ENCODE measurements at places on chromosomes 6 and 20. TPM values are rescaled to one million over a fixed set of nuclear protein-coding genes. Genes with fewer than 3 reads are reported as not detected.

The WFDC5 gene
- not detected for total RNA-seq

GRCh38 chr6:116564311-116564710 is 7.0 kb upstream of the RWDD1 start:
- DNase-seq: no peak

The AMD1 gene
- total RNA-seq: 29.7 TPM

DNA sequence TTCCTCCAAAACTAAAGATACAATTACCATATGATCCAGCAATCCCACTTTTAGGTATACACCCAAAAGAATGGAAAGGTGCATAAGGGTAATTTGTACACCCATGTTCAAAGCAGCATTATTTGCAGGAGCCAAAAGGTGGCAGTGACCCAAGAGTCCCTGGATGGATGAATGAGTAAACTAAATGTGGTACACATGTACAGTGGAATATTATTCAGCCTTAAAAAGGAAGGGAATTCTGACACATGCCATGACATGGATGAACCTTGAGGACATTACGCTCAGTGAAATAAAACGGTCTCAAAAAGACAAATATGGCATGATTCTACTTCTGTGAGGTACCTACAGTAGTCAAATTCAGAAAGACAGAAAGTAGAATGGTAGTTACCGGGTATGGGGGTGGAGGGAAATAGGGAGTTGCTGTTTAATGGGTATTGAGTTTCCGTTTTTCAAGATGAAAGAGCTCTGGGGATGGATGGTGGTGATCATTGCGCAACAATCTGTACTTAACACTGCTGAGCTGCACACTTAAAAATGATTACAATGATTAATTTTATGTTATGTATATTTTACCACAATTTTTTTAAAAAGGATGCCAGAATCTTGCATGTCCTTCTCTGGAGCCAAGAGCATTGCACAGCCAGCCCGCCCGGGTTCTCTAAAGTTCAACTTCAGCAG is 518.9 kb upstream of the JARID2 start:
- no peak for DNase-seq

DNA sequence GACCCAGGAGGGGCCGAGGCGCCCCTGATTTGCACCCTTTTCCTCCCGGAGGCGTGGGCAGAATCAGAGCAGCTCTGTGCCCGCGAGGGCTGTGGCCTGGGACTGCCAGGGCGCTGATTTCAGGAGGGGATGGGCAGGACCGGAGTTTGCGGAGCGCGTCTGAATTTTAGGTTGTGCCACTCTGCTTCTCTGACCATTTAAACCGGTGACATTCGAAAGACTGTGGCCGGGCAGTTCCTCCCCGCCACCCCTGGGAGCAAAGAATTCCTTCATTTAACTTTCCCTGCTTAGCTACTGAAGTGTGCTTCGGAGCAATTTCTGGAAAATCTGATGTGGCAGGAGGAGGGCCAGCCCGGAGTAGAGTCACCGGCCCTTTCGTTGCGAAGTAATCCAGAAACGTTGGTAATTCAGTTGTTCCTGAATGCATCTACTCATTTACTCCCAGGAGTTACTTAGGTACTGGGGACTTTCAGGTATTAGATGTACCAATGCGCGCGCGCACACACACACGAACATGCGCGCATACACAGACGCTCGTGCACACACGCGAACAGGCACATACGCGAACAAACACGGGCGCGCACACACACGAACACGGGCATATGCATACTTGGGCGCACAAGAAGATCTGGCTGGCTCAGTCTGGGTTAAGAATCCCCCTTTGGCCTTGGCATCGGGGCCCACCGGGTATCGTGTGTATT is 568 bp downstream of the CCDC170 start:
- DNase-seq: peak; percentile 32

The PPP1R18 gene
- total RNA-seq: 43.5 TPM

The PDE10A gene
- 5.4 TPM for total RNA-seq

- peak; percentile 9 for DNase-seq
Observed at GRCh38 chr6:155880900-155881299, 425.3 kb upstream of the NOX3 start.

DNA sequence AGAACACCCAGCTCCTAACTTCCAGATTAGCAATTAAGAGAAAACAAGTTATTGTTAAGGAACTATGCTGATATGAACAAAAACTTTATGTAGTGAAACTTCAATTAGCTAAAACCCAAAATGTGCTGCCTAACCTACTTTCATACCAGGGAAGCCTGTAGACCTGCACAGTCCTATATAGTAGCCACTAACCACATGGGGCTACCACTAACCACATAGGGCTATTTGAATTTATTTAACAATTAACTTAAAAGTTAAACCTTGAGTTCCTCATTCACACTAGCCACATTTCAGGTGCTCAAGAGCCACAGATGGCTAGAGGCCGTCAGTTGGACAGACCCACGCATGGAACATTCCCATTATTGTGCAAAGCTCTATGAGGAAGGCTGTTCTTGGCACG is 72.4 kb upstream of the LAMP5 start:
- DNase-seq: no peak

- DNase-seq: peak; percentile 87
Observed at GRCh38 chr6:80607811-80608391, 501.4 kb downstream of the BCKDHB start.

DNA sequence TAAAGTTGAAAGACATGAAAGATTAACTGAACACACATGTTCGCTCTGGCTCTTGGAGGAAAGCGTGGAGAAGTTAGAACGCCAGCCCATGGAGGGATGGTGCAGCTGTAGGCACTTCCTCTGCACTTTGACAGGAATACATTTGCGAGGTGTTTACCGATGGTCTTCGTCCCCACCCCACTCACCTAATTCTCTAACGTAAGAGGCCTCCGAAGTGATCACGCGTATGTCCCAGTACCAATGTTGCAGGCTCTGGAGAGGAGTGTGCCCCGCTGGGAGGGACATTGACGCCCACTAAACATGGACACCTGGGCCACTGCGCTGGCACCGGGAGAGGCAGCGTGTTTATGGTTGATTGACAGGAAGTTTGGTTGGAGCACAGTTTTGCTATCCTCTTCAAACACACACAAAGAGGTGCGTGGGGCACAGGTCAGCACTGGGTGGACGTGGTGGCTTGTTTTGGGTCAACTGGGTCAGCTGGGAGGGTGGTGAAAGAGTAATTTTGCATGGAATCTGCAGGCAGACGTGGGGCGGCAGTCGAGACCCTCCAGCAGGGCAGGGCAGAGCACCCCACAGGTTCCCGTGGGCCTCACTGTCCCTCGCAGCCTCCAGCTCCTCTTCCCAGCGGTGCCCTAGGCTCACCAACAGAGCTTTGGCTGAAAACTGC is 110.1 kb downstream of the DLL1 start:
- no peak for DNase-seq

The CLPSL2 gene
- total RNA-seq: not detected

GRCh38 chr20:49583669-49584417 is 15.9 kb upstream of the PTGIS start:
- peak; percentile 94 for DNase-seq

GRCh38 chr6:259316-259715 is 33.0 kb upstream of the DUSP22 start:
- no peak for DNase-seq

DNA sequence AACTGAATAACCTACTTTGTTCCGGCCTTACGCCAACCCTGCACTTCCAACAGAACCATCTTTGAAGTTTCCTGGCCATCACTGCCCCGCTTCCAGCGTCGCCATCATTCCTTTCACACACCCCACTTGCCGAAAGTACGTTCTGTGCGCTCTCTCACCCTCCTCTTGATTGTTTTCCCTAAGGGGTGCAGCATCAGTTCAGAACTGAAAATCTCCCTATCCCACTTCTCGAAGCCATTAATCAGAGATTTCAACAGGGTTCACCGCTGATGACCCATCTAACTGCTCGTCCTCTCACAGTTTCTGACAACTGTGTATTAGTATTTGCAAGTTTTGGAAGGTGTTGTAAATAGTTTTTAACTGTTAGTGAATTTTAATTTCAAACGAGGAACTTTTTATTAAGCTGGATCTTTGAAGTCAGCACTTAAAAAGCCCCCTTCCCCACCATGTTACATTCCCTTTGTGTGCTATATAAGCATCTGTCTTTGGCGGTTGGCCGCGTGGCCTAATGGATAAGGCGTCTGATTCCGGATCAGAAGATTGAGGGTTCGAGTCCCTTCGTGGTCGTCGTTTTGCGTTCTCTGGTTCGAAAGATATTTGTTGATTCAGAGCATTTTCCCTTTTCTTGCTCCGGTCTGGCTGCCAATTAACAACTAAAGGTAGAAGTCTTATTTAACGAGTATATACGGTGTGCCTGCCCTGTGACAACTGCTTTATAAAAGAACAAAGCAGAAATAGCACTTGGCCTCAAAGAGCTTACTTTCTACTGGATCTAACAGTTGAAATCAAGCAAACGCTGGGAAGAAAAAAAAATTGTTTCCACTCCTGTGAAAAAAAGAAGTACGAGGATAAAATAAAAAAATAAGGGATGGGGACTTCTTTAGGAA is 42.6 kb downstream of the TRIM27 start:
- peak; percentile 80 for DNase-seq

GRCh38 chr6:26249707-26249956 is 115.4 kb upstream of the BTN3A2 start:
- no peak for DNase-seq

The PXDC1 gene
- total RNA-seq: 16.1 TPM

GRCh38 chr20:43328697-43329096 is 129.0 kb upstream of the SRSF6 start:
- DNase-seq: no peak

GRCh38 chr20:62276439-62276838 is 26.4 kb upstream of the ADRM1 start:
- DNase-seq: no peak

The TMEM14C gene
- 141 TPM for total RNA-seq

DNA sequence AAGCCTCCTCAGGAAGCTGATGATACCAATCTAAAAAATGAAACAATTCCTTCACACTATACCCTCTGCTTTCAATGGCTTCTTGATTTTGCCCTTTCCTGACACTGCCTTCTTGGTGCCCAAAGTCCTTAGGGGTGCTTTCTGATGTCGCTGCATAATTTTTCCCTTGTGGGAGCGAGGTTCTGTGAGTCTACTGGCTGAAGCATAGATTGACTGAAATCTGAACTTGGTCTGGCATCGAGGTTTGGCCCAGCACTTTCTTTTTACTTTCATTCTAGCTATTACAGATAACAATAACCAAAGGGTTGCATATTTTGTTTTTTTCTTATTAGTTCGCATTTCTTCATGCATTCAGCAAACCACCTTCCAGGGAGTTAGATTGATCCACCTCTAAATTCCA is 65.8 kb downstream of the E2F3 start:
- no peak for DNase-seq

- no peak for DNase-seq
Observed at GRCh38 chr6:379410-380181, 12.0 kb upstream of the IRF4 start.

- DNase-seq: no peak
Observed at GRCh38 chr6:92647630-92648029, 771.7 kb downstream of the EPHA7 start.

GRCh38 chr6:157322792-157323254 is 496 bp downstream of the TMEM242 start:
- DNase-seq: peak; percentile 92

DNA sequence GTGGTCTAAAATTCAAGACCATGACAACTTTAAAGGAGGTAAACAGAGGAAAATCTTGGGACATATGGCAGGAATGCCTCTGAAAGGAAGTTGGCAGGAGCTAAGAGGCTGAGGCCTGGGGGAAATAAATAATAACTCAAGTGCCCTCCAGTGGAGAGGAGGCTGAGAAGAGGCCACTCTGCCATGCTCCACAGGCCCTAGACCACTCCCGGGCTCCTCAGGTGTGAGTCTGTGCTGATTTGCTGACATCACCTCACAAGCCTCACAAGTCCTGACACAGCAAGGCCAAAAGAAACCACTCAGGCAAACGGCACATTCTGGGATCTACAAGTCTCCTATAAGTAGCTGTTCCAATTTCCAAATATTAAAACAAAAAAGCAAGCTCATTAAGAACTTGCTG is 91.0 kb upstream of the RIPOR2 start:
- no peak for DNase-seq

Data from cardiac muscle cell (in vitro differentiated cells and primary cell).